ENCODE measurements at places on chromosomes 1 and 21. TPM values are rescaled to one million over a fixed set of nuclear protein-coding genes. Genes with fewer than 3 reads are reported as not detected.

The ROR1 gene
- not detected for total RNA-seq

The S100A7 gene
- total RNA-seq = not detected

The GJA8 gene
- total RNA-seq = not detected

The VASH2 gene
- 0.10 TPM for total RNA-seq

The ACTA1 gene
- total RNA-seq = 0.20 TPM

The DMBX1 gene
- total RNA-seq = not detected

The GSTM1 gene
- 77.4 TPM for total RNA-seq

The NR1I3 gene
- not detected for total RNA-seq

The FCMR gene
- total RNA-seq = 24.5 TPM

The GPR61 gene
- not detected for total RNA-seq

- no peak for DNase-seq
Measured at GRCh38 chr1:173590557-173590956, 12.3 kb downstream of the SLC9C2 start.

GRCh38 chr1:77847621-77848080 is 40.8 kb upstream of the NEXN start:
- DNase-seq = no peak

GRCh38 chr1:55535724-55536544 is 320.8 kb upstream of the USP24 start:
- no peak for DNase-seq

DNA sequence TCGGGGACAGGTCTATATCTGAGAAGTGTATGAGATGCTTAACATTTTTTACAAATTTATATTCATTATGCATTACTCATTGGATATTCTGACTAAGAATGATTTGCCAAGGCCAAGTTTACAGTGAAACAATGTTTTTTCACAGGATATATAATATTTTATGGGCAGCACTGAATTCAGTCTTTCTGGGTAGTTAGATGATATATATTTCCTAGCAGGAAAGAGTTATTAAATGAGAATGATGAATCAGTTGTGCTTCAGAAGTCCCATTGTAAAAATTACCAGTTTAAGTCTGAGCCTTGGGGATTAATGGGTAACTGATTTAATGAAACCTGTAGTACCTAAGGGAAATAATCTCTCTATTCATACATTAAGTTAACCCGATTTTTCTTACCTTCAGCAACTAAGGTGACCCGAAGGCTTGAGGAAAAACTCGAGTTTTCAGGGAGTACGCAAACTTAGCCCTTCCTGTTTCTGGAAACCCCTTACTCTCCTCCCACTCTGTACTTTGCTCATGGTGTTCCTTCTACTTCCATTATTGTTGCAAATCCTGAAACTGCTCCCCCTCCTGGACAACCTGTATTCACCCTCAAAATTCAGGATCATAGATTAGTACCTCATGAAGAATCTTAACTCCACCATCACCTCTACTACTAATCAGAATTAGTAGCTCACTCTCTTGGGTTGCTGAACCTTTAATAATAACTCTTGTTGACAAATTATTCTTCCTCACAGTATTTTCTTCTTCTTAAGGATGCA is 135.1 kb downstream of the AK5 start:
- DNase-seq = no peak

GRCh38 chr1:216742625-216743024 is 19.4 kb upstream of the ESRRG start:
- no peak for DNase-seq

GRCh38 chr1:111976332-111976731 is 13.1 kb downstream of the KCND3 start:
- no peak for DNase-seq

GRCh38 chr1:37506740-37507139 is 7.8 kb downstream of the MEAF6 start:
- no peak for DNase-seq

- no peak for DNase-seq
Measured at GRCh38 chr1:191913260-191913977, 244.8 kb upstream of the RGS18 start.

DNA sequence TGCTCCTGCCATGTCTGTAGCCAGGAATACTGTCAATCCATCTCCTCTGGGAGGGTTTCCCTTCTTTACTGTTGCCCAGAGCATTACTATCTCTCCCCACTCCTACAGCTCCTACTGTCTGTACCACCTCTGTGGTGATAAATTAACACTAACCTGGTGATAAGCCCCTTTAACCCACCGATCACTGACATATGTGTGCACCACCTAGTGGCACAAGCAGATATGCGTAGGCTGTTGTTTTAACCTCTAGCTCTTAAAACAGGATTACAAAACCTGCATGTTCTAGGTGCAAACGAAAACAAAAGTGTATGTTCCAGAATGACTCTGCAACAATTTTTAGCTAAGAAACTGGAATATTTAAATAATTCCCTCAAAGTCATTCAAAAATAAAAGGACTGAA is 93.9 kb upstream of the BEND5 start:
- DNase-seq = no peak

- no peak for DNase-seq
Measured at GRCh38 chr1:87421809-87422208, 93.1 kb downstream of the LMO4 start.

DNA sequence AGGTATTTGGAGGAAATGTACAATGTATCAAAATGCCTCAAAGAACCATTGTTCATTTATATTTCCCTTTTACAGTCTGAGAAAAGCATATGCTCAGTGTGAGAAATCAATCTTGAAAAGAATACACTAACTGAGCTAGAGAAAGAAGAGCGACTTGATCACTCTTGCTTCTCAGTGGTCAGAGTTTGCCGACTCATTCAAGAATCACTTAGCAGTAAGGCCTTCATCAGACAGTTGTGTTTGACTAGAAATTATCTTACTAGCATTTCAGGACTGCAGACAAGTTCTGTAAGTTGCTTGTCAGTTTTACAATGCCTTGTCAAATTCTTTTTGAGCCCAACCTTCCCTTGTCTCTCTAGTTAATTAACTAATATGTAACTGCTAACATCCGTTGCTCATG is 12.9 kb downstream of the RGS18 start:
- no peak for DNase-seq

DNA sequence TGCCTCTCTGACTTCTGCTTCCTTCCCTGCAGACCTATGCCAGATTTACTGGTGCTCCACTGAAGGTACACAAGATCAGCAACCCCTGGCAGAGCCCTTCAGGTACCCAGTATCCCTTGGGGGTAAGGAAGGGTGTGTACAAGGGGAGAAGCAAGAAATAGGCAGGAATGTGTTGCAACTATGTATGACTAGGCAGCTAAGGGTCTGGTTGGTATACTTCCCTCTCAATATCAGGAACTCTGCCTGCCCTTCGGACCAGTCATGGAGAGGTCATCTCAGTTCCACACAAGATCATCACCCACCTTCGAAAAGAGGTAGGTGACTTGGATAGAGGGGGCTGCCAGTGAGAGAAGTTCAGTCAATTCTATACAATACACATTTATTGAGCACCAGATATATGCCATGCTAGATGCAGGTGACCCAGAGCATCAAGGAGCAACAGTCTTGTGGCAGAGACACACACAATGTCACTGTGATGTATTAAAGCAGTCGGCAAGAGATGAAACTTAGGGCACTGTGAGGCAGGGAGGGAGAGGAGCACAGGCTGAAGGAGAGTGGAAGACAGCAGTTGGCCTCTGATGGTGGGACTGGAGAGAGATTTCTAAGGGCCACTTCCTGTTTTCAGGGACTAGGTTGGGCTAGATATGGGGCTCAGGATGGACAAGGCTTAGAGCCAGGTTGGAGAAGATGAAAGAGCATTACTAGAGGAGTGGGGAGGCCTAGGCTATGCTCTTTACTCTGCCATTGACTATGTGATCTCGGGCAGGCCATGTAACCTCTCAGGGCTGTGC is 2.0 kb downstream of the MTX1 start:
- DNase-seq = no peak

GRCh38 chr21:38834725-38835124 is 29.0 kb downstream of the ETS2 start:
- no peak for DNase-seq

DNA sequence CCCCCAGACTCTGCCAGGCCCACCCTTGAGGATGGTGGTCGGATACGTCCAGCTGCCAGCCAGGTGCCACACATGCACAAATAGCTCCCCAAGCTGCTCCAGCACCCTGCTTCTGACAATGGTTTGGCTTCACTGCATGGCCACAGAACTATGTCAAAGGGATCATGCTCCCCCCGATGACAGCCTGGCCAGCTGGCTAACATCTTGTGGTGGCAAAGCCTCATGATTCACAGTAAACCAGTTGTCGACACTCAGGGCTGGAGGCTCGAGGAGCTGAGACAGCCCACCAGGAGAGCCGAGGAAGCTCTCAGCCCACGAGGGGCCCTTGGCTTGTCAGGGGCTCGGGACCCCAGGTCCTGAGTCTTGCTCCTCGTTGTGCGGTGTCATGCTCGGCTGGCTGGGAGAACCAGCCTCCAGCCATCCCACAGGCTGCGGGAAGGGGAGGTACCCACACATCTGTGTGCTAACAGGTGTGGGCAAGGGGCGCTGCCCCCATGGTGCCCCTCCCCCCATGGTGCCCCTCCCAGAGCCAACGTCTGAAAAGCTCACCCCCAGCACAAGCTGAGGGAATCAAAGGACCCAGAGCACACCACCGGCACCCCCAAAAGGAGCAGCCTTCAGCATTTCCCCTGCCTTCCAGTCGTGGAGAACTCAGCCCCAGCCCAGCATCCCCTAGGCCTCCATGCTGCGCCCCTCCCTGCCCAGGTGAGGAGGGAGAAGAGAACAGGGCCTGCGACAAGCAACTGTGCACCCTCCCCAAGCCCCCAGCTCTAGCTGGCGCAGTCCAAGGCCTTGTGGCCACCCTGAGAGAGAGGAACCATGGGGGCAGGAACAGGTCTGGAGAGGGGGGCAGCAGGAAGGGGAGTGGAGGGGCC is 41.2 kb downstream of the KIF21B start:
- DNase-seq = no peak

DNA sequence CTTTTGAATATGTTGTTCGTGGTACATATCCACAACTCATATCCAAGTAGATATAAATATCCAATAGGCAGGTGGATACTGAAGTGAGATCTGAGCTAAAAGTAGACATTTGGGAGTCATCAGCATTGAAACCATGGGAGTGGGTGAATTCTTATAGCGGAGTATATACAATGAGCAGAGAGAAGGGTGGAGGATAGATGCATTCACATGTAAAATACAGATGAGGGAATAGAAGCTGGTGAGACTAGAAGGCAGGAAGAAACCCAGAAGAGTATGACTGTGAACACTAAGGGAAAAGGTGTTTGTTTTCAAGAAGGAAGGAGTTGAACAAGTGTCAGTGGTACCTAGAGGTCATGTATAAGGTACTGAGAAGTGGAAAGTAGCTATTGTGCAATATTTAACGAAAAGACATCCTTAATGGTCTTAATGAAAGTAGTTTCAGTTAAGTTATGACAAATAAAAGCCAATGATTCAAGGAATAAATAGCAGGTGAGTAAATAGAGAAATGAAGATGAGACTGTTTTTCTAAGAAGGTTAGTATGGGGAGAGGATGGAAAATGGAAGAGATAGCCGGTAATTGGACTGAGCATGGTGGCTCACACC is 181.6 kb upstream of the CACYBP start:
- no peak for DNase-seq

DNA sequence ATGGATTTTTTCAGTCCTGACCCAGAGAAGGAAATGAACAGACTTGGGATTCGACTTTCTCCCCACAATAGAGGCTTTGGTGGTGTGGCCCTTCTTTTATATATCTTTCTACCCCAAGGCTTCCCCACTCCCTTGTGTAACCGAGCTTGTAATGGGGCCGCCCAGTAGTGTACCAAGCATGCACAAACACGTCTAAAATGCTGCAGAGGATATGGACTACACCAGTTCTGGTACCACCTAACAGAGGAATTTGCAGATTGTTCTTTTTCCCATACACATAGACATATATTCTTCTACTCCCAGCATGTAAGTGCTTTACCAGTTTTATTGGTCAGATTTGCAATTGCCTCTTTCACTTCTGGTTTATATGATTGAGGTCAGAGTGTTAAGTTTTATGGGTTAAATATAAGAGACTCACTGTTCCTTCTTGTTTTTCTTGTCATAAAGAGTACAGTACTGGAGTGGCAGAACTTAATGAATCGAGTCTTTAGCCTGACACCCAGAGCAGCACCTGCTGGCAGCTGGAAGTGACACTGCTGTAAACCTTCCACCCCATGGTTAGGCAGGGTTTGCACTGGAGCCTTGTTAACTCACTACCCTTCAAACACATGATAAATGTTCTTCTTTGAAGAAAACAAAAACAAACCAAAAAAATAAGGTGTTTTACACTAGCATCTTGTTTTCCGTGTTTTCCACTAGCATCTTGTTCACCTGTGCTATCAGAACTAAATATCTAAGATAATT is 198.6 kb downstream of the PTPRC start:
- no peak for DNase-seq

- no peak for DNase-seq
Measured at GRCh38 chr1:6464514-6464836, 1.5 kb downstream of the TNFRSF25 start.

DNA sequence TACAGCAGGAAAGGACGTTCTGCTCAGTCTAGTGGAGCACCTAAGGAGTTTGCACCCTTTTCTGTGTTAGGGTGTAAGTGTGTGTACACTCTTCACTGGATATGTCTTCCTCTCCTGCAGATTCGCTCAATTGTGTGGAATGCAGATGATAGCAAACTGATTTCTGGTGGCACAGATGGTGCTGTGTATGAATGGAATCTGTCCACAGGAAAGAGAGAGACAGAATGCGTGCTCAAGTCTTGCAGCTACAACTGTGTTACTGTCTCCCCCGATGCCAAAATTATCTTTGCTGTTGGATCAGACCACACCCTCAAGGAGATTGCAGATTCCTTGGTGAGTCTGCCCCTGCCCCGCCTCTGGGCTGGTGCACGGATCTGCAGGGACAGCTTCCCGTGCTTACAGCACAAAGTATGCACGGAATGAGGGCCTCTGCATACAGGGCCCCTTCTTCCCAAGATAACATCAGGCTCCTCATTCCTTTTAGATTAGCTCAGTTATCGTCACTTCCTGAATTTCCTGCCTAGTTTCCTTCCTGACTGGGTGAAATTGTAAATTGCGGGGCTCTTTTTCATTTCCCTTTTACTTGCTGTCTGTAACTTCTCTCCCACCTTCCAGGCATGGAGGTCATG is 34.6 kb downstream of the CFAP57 start:
- DNase-seq = no peak

- DNase-seq = no peak
Measured at GRCh38 chr1:119485201-119485600, 21.8 kb upstream of the HSD3B1 start.

- DNase-seq = no peak
Measured at GRCh38 chr1:198756470-198756869, 117.6 kb downstream of the PTPRC start.

- DNase-seq = no peak
Measured at GRCh38 chr1:156248323-156248683, 447 bp upstream of the PAQR6 start.

GRCh38 chr21:44751186-44751798 is 39.9 kb upstream of the TSPEAR start:
- no peak for DNase-seq

- DNase-seq = no peak
Measured at GRCh38 chr1:234963904-234964702, 164.5 kb downstream of the TOMM20 start.

DNA sequence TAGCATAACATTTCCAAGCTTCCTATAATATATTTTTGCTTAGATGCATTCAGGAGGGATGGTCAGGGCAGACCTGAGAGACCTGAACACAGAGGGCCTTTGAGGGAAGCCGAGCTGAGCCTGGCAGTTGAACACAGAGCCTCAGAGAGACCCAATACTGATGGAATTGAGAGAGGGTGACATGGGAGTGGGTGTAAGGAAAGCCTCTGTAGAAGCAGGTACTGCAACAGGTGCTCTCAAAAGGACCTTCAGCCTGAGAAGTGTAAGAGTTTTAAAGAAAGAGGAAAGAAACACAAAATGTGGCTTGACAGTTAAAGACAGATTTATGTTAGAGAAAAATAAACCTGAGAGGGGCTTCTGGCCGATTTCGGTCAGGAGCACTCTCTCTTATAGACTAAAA is 73.9 kb upstream of the PGBD5 start:
- DNase-seq = no peak

Data from activated T-helper 1 cell treated with anti-CD3 and anti-CD28 coated beads, Interleukin-12 subunit alpha, Interleukin-12 subunit beta, Interleukin-2, Interleukin-4 antibody, amounts not matched to agents 30 ng/mL and 10 ng/mL and 1 ng/mL, durations not matched to agents 14 hours and 24 hours and 36 hours (primary cell).